ENCODE measurements at places on chromosomes 1 and 21.

DNA sequence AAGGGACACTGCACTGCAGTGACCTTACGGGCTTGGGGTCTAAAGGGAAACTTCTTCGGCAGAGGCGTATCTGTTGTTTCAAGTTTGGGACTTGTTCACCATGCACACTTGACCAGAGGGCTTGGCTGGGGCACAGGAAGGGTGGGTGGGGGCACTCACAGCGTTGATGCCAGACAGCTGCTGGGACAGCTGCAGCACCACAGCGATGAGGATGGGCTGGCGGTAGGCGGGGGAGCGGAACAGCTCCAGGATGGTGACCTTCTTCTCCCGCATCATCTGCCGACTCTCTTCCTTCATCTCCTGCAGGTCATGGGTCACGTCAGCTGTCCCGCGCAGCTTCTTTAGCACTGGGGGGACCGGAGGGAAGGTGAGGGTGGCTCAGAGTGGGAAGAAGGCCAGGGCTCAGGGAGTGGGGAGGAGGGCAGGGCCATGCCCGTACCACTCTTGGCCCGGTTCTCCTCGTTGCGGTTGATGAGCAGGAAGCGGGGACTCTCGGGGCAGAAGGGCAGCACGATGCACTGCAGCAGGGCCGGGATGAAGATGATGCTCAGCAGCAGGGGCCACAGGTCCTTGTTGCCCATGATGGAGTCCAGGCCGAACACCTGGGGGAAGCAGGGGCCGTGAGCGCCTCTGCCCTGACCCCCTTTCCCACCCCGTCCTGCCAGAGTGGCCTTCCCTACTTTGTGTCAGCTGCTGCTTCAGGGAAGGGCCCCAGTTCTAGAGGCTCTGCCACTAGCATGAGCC, 29.1 kb downstream of the SLC2A1 start:
- no peaks in the 10 kb centered on the region for H3K27me3 ChIP-seq
- no peak overlapping the region for H3K27ac ChIP-seq
- no peak for DNase-seq
- H3K4me3 ChIP-seq, result no peak overlapping the region
- H3K36me3 ChIP-seq, result peaks cover 75% of the 10 kb centered on the region

DNA sequence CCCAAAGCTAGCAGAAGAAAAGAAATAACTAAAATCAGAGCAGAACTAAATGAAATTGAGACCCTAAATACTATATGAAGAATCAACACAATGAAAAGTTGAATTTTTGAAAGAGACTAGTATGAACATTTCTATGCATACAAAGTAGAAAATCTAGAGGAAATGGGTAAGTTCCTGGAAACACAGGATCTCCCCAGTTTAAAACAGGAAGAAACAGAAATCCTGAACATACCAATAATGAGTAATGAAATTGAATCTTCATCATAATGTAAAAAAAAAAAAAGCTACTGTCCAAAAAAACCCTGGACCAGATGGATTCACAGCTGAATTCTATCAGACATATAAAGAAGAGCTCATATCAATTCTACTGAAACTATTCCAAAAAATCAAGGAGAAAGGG, 233.5 kb downstream of the PLPP3 start:
- H3K4me3 ChIP-seq, result no peak overlapping the region
- no peaks in the 10 kb centered on the region for H3K36me3 ChIP-seq
- H3K27me3 ChIP-seq, result no peaks in the 10 kb centered on the region
- DNase-seq, result no peak
- no peak overlapping the region for H3K27ac ChIP-seq
- no peaks in the 10 kb centered on the region for H3K4me1 ChIP-seq

DNA sequence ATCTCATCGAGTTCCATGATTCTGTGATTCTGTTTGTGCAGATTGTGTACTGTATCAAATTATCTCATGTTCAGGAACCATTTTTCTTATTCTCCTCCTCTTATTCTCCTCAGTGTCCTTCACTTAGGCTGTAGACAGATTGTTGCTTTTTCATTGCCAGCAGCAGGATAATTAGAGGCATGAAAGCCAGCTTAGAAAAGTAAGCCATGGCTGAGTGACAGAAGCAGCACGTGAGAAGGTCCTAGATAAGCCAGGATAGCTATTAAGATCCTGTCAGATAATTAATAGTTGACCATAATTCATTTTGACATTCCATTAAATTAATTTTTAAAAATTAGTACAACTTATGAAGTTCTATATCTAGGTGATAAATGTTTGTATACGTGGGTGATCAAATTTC, 60.8 kb upstream of the PRKACB start:
- no peak for DNase-seq
- no peaks in the 10 kb centered on the region for H3K27me3 ChIP-seq
- no peak overlapping the region for H3K4me3 ChIP-seq
- H3K27ac ChIP-seq, result no peak overlapping the region

GRCh38 chr1:20729155-20729931, 3.2 kb downstream of the SH2D5 start:
- H3K27ac ChIP-seq, result no peak overlapping the region
- no peak for DNase-seq
- no peak overlapping the region for H3K4me3 ChIP-seq
- H3K4me1 ChIP-seq, result peaks cover 27% of the 10 kb centered on the region

DNA sequence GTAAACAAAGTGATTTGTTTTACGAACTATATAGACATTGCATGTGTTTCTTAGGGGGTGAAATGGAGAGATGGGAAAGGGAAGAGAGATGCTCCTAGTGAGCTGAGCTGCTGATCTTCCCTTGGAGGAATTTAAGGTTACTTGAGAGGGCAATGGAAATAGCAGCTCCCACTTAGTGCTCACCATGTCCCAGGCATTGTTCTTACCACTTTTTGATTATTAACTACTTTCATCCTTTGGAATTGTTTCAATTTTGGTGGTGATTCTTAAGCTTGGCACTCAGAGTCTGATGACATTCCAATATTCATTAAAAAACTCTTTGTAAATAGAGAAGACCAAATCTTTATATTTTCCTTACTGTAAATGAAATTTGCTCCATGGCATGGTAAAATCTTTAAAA, 124.9 kb downstream of the ITSN1 start:
- no peak overlapping the region for H3K4me3 ChIP-seq
- no peaks in the 10 kb centered on the region for H3K27me3 ChIP-seq
- DNase-seq, result no peak
- H3K4me1 ChIP-seq, result no peaks in the 10 kb centered on the region
- H3K36me3 ChIP-seq, result no peaks in the 10 kb centered on the region
- H3K27ac ChIP-seq, result no peak overlapping the region
